Vagina (tissue), 2 donors: ENCODE measurements at places on chromosomes 6 and 20.

DNA sequence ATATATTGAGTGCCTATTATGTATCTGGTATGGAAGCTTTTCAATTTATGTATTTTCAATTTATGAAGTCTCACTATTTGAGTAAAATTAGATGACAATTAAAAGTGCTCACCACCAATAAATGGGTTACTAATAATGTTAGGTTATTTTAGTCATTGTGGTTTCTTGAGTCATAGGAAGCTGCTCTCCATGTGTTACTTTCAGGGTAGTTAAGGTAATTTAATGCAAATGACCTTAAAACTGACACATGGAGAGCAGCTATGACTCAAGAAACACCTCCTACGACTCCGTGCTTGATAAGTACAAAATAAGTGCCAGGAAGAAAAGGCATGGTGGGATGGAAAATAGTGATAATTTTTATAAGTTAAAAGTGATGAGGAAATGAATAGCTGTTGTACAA is 16.5 kb upstream of the TINAG start:
- no peak for DNase-seq

- DNase-seq: no peak
These were observed 44.4 kb upstream of the LOC128125822 start for GRCh38 chr6:63527658-63528514.

- no peak for DNase-seq
These were observed 27.0 kb downstream of the RPRD1B start for GRCh38 chr20:38060536-38060935.

GRCh38 chr20:54794874-54795273 is 319.5 kb downstream of the DOK5 start:
- no peak for DNase-seq

GRCh38 chr20:10047427-10047826 is 12.6 kb downstream of the ANKEF1 start:
- DNase-seq: no peak

- DNase-seq: no peak
These were observed 26.8 kb downstream of the MANBAL start for GRCh38 chr20:37316116-37316774.

GRCh38 chr20:37640600-37641561 is 52.9 kb upstream of the CTNNBL1 start:
- DNase-seq: no peak

DNA sequence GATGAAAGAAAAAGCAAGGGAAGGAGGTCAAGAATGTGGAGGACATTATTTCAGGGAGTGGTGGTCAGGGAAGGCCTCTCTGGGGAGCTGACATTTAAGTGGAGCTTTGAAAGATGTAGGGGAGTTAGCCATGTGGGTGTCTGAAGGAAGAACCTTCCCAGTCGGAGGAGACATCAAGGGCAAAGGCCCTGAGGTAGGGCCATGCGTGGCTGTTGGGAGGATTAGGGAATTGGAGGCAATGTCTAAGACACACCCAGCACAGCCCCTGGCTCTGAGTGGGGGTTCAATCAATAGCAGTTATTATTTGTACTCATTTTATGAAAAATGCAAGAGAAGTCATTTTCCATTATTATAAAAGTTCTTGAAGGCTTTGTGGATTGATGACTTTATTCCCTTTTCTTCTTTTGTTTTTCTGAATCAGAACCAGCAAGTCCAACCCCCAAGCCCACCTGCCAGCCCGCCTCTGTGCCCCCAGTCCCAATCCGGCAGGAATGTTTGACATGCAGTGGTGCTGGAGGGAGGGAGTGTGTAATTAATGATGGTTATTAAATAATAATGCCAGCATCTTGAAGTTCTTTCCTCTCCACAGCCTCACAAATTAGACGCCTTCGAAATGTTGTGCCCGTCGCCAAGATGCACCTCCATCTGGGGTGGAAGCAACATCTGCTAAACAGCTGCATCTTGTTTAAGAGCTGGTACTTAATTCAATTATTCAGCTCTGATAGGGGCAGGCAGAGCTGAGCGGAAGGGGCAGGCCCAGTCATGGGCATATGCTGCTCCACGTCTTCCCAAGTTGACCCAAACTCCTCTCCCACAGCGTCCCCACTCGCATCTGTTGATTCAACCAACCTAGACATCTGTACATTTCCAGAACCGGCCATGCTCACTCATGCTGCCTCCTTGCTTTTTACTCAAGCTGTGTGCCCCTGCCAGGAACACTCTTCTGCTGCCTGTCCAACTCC is 81.3 kb upstream of the SIRPA start:
- DNase-seq: peak; percentile 34

- DNase-seq: no peak
These were observed 474.1 kb downstream of the CD109 start for GRCh38 chr6:74170118-74170517.

DNA sequence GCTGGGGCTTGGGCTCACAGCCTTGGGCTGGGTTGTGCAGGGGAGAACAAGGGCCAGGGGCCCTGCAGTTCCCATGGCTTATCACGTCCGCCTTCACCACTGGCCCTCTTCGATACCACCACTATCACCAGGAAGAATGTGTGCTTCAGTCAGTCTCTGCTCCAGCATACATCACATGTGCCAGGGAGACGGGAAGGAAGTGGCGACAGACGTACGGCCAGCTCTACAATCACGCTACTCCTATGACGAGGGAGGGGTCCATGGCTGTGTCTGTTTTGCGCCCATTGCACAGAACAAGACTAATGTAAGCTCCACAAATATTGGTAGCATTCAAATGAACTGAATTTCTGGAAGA is 72.1 kb downstream of the TRAM2 start:
- no peak for DNase-seq

DNA sequence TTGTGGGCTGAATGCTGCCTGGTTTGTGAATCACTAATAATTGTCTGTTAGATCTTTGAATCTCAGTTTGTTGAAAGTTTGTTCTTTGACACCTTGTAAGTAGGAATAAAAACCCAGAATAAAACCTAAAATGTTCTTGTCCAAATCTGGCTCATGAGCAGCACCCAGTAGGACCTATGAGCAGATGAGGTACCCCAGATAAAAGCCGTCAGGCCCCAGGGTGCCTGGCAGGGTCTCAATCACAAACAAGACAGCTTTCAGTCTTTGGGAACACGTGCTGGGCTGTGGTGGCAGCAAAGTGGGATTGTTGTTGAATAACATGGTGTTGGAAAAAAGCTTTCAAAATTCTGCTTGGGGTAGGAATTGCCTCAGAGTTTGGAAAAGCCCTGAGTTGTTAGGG is 52.1 kb upstream of the ECI2 start:
- DNase-seq: no peak

GRCh38 chr20:33172781-33173180 is 4.8 kb downstream of the BPIFA2 start:
- no peak for DNase-seq

GRCh38 chr6:15504581-15505350 is 158.1 kb downstream of the DTNBP1 start:
- no peak for DNase-seq

DNA sequence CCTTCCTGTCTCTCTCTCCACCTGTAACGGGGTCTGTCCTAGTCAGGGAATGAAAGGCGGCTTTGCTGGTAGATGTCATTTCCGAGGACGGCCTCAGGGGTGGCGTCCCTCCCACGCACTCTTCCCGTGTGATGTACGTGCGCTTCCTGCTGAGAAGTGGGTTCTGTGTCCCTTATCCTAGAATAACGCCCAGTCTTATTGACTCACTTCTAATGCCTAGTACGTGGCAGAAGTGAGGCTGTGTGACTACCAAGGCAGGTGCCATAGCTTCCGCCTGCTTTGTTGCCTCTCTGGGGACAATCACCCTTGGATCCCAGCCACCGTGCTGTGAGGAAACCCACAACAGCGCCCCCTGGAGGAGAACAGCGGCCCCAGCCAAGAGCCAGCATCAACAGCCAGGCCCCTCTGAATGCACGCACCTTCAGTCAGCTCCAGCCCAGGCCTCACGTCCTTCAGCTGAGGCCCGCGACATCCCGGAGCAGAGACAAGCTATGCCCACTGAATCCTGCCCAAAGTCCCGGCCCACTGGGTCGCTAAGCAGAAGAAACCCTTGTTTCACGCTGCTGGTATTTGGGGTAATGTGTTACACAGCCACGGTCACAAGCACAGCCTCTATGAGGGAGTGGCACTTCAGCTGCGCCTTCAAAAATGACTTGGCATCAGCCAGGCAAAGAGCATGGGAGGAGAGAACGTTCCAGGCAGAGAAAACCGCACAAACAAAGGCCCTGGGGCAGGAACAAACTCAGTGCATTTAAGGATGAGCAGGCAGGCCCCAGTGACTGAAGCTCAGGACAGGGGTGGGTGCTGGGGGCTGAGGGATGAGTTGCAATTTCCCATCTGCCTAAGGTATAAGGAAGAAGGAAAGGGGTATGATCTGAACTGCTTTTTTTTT is 224.2 kb downstream of the NFATC2 start:
- DNase-seq: no peak

DNA sequence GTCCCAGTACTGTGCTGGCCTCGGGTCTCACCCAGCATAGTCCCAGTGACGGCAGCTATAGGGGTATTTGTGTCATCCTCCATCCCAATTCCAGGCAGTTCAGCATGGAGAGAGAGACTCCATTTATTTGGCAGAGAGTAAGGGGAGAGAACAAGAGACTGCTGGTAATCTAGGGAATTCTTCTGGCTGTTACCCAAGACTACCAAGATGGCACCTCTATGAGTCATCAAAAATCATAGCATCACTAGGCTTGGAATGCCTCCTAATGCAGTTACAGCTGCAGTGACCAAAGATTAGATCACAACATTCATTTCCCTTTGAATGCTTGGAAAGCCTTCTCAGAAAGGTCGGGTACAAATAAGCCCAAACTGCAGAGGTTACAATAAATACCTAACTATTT is 660.4 kb upstream of the FLRT3 start:
- DNase-seq: no peak

DNA sequence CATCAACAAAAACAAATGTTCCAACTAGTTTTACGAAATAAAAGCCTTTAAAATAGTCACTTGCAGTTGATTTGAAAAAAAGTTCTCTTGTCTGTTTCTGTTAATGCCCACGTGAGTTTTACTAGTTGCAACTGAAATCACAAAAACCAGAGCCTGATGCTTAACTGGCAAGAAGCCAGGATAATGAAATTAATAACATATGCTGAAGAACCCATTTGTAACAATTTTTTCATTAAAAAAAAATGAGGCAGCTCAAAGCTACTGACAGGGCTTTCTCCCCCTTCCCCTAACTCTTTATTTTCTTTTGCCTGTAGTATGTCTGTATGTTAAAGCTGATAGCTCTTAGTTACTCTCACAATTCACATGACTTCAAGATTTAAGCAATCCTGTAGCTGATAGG is 132.7 kb upstream of the EYA4 start:
- DNase-seq: no peak

DNA sequence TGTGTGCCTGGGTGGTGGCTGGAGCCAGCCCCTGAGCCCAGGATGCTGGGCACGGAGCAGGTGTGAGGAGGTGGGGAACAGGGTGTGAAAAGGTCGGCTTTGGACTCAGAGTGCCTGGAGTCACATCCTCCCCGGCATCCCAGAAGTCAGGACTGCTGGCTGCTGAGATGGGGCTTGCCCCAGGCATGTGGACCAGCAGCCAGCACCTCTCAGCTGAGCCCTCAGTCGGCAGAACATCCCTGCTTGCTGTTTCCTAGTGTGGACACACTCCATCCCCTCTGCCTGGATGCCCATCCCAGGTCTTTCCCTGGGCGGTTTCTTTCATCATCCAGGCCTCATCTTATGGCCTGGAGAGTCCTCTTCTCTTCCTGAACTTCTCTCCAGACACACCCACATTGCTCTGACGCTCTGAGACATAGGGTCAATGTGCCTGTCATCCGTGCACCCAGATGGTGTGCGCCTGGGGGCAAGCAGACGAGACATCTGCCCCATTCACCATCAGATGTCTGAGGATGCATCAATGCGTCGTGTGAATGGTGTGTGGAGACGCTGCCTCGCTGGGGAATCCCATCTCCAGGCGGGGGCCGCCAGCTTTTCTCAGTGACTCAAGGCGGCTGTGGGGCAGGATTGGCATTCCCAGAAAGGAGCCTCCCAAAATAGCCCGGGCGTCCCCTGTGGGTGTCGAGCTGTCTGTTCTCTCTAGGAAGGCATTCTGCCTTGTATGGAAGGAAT is 104.2 kb downstream of the SYCP2 start:
- DNase-seq: no peak

DNA sequence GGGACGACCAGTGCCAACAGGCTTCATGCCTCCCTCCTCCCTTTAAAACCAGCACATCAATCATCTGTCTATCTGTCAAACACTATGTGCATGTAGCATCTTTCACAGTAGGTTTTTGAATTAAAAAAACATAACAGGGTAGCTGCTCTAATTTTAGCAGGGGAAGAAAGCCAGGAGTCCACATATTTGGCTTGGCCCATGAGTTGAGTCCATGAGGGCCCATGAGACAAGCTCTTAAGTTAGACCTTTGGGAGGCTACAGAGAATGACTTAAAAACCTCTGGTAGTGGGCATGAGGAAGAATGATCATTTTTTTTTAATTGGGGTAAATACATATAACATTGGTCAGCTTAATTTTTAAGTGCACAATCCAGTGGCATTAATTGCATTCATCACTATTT is 194.9 kb downstream of the UTRN start:
- no peak for DNase-seq

DNA sequence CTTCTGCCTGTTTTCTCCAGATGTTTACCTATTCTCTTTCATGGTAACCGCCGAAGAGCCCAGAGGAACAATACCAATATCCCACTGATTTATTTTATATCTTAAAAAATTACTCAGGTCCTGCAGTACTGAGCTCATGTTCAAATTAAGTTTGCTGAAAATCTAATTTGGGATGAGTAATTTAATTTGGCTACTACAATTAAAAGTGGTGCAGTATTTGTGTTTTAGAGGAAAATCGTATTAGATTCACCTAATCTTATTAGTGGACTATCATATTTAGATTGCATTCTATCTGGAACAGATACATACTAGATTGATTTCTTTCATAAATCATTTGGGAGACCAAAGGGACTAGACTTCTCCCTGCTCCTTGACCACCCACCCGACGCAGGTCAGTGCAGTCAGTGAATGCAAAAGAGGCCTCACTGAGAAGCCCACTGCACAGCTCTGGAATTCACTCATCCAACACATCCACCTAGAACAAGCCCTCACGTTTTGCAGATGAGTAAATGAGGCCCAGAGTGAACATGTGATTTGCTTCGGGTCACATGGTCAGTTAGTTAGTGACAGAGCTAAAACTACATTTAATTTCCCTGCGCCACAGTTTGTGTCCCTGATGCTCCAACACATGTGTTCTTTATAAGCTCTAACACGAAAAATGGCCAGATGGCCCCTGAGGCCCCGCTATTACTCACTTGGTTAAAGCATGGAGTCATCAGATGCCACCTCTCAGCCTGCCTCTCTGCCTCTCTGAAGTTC is 101.8 kb downstream of the TRERF1 start:
- no peak for DNase-seq
